ENCODE measurements at places on chromosomes 3 and 15. TPM values are rescaled to one million over a fixed set of nuclear protein-coding genes. Genes with fewer than 3 reads are reported as not detected.

GRCh38 chr3:73697020-73697419 lies 72.3 kb upstream of the PDZRN3 start:
- DNase-seq, result no peak

- no peak for DNase-seq
These were observed 10.3 kb downstream of the ACSBG1 start for GRCh38 chr15:78224023-78224411.

- DNase-seq, result peak; percentile 39
These were observed 216.3 kb downstream of the RPLP1 start for GRCh38 chr15:69668963-69669362.

DNA sequence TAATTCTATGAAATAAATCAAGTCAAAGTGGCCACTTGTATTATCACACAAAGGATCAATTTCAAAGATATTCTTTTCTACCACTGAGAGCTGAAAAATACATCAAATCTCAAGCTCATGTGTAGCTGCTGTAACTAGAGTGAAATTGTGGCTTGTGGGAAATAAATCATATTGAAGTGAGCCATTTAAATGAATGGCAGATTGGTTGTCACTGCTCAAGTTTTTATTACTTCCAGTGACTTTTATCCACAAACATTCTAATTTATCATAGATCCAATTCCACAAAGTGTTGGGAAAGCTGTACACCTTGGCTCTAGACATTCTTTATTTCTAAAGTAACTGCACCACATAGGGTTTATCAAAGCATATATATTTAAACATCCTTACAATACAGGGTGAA lies 285.4 kb downstream of the CNTN3 start:
- DNase-seq, result no peak

- no peak for DNase-seq
These were observed 60.6 kb downstream of the GRIP2 start for GRCh38 chr3:14479591-14479990.

GRCh38 chr15:92393980-92394308 lies 263 bp downstream of the ST8SIA2 start:
- DNase-seq, result no peak

GRCh38 chr15:98865397-98866339 lies 141.9 kb downstream of the PGPEP1L start:
- peak; percentile 82 for DNase-seq

- no peak for DNase-seq
These were observed 277.2 kb downstream of the TBL1XR1 start for GRCh38 chr3:176919836-176920765.

The EPB42 gene
- not detected for total RNA-seq

Data from left colon (tissue), 2 donors.